ENCODE measurements at places on chromosomes 5 and 9.

- no peak overlapping the region for H3K27ac ChIP-seq
- H3K36me3 ChIP-seq: no peaks in the 10 kb centered on the region
- H3K27me3 ChIP-seq: no peaks in the 10 kb centered on the region
- H3K4me1 ChIP-seq: no peaks in the 10 kb centered on the region
Measured at GRCh38 chr9:133429214-133429613, 7.0 kb downstream of the ADAMTS13 start.

- no peak for DNase-seq
- no peaks in the 10 kb centered on the region for H3K27me3 ChIP-seq
- no peak overlapping the region for H3K4me3 ChIP-seq
Measured at GRCh38 chr5:175246242-175246888, 197.6 kb downstream of the DRD1 start.

GRCh38 chr5:69528035-69528434 lies 32.0 kb upstream of the GTF2H2C start:
- no peak overlapping the region for H3K4me3 ChIP-seq
- no peaks in the 10 kb centered on the region for H3K27me3 ChIP-seq
- no peaks in the 10 kb centered on the region for H3K36me3 ChIP-seq
- H3K4me1 ChIP-seq: no peaks in the 10 kb centered on the region
- peak; percentile 57 for DNase-seq

- DNase-seq: no peak
- H3K4me3 ChIP-seq: no peak overlapping the region
- no peaks in the 10 kb centered on the region for H3K36me3 ChIP-seq
- H3K27me3 ChIP-seq: no peaks in the 10 kb centered on the region
Measured at GRCh38 chr9:134723037-134723436, 81.4 kb downstream of the COL5A1 start.

GRCh38 chr5:142421228-142421617 lies 96.4 kb upstream of the SPRY4 start:
- H3K36me3 ChIP-seq: no peaks in the 10 kb centered on the region

GRCh38 chr9:36997414-36997813 lies 36.7 kb downstream of the PAX5 start:
- DNase-seq: no peak
- no peak overlapping the region for H3K27ac ChIP-seq
- H3K36me3 ChIP-seq: no peaks in the 10 kb centered on the region
- H3K4me3 ChIP-seq: no peak overlapping the region

GRCh38 chr5:80607832-80608231 lies 37.8 kb upstream of the ANKRD34B start:
- H3K27ac ChIP-seq: no peak overlapping the region
- no peak overlapping the region for H3K4me3 ChIP-seq
- H3K36me3 ChIP-seq: no peaks in the 10 kb centered on the region
- H3K4me1 ChIP-seq: no peaks in the 10 kb centered on the region
- no peaks in the 10 kb centered on the region for H3K27me3 ChIP-seq

DNA sequence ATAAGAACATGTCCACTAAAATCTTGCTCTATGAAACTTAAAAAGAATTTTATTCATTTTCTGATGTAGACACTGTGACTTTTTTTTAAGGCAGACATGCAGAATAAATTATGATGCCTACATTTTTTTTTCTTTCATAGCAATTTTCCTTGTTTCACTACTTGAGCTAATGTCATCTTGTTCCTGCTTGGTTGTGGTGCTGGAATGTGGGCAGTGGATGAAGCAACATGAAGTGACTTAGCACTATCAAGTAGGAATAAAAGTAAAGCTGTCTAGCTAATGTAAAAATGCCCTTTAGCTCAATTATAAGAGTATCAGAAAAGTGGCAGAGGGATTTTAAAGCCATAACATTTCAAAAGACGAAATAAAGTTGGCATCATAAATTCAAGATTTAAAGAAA lies 191.0 kb downstream of the ADAMTS6 start:
- DNase-seq: no peak
- H3K4me1 ChIP-seq: no peaks in the 10 kb centered on the region
- H3K27ac ChIP-seq: no peak overlapping the region

DNA sequence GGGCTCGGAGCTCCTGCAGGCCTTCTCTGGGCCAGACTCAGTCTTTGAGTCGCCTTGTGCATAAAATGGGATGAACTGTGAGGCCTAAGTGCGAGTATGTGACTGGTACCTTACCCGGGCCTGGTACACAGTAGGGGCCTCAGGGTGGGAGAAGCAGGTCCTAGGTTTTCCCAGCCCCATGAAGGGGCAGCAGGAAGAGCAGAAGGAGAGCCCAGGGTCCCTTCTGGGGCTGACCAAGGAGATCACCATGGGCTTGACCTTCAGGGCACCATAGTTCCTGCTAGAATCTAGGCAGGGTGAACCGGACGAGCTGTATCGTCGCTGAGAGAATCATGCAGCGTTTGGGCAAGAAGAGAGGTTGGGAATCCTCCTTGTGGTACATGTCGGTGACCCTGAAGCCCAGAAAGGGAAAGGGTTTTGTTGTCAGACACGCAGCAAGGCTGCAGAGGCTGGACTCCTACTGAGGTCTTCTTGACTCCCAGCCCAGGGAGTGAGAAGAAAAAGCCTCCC lies 373 bp upstream of the PHYKPL start:
- peak overlapping the region; percentile 96 for H3K27ac ChIP-seq
- H3K4me1 ChIP-seq: no peaks in the 10 kb centered on the region
- H3K36me3 ChIP-seq: peaks cover 21% of the 10 kb centered on the region
- H3K4me3 ChIP-seq: peak overlapping the region; percentile 82
- H3K27me3 ChIP-seq: no peaks in the 10 kb centered on the region
- peak; percentile 40 for DNase-seq

DNA sequence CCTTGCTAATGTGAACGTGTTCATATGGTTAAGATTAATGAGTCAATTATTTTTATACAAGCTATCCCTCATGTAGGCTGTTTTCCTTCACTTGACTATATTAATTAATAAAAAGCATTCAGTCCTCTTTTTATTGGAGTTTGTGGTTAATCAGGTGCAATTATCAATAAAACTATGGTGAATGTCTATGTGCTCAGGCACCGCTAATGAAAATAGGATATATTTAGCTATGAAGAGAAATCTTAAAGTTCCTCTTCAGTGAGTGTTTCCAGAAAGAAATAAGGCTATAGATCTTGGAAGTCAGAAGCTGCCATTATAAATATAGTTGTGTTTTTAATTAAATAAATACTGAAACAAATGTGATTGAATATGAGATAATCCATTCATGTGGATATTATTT lies 422.1 kb downstream of the DMAC1 start:
- H3K27me3 ChIP-seq: no peaks in the 10 kb centered on the region
- H3K36me3 ChIP-seq: no peaks in the 10 kb centered on the region
- no peak overlapping the region for H3K4me3 ChIP-seq
- no peaks in the 10 kb centered on the region for H3K4me1 ChIP-seq
- DNase-seq: no peak

DNA sequence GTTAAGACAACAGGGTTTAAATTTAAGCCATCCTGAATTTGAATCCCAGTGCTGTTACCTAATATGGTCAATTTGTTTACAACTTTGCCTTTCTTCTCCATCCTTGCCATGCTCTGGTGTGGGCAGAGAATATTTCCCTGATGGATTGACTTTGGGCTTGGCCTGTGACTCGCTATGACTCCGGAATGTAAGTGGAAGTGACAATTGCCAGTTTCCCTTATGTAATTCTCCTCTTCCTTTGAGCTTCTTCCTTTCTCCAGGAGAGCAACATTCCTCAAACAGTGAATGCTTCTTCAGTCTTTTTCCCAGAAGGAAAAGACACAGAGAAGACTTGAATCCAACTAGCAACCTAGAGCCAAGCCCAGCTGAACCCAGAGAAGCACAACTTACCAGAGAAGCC lies 159.1 kb downstream of the LURAP1L start:
- H3K27me3 ChIP-seq: no peaks in the 10 kb centered on the region
- no peaks in the 10 kb centered on the region for H3K4me1 ChIP-seq
- no peaks in the 10 kb centered on the region for H3K36me3 ChIP-seq
- DNase-seq: no peak

- no peaks in the 10 kb centered on the region for H3K36me3 ChIP-seq
- DNase-seq: no peak
- H3K4me1 ChIP-seq: no peaks in the 10 kb centered on the region
Measured at GRCh38 chr9:72557549-72557948, 36.1 kb downstream of the TMC1 start.

- no peaks in the 10 kb centered on the region for H3K36me3 ChIP-seq
- H3K27me3 ChIP-seq: no peaks in the 10 kb centered on the region
- H3K27ac ChIP-seq: no peak overlapping the region
- no peaks in the 10 kb centered on the region for H3K4me1 ChIP-seq
Measured at GRCh38 chr5:42235837-42236236, 187.4 kb upstream of the GHR start.

- H3K36me3 ChIP-seq: no peaks in the 10 kb centered on the region
- no peak overlapping the region for H3K4me3 ChIP-seq
- no peak overlapping the region for H3K27ac ChIP-seq
- no peak for DNase-seq
Measured at GRCh38 chr5:168867241-168867640, 288.1 kb upstream of the PANK3 start.

DNA sequence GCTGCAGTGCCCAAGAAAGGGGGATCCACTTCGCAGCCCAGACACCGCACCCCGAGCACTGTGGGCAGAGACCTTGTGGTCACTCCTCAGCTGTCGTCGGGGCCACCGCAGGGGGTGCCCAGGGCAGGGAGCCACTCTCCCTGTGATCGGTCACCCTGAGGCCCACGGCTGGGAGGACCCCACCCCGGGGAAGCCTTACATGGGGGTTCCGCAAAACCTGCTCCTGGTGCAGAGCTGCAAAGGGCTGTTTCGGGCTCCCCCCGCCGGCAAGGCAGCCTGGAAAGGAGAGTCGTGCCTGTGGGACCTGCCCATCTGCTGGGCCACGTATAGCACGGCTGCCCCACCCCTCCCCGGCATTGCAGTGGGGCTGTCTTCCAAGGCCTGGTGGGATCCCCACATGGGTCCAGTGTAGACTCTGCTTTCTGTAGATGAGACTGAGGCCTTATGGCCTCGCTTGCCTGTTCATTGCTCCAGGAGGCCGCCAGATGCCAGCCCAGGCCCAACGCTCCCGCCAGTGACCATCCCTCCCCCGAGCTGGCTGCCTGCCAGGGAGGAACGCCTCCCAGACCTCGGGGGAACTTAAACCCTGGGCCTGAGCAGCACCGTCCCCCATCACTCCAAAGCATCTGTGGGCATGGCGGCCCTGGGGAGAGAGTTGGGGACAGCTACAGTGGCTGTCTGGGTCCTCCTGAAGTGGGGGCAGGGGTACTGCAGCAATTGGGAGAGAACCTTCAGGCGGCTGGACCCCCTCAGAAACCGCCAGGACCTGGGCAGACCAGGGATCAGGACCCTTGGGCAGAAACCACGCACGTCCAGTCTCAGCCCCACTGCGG lies 1.6 kb upstream of the DNLZ start:
- no peaks in the 10 kb centered on the region for H3K4me1 ChIP-seq
- no peaks in the 10 kb centered on the region for H3K27me3 ChIP-seq
- DNase-seq: no peak
- no peak overlapping the region for H3K27ac ChIP-seq
- no peak overlapping the region for H3K4me3 ChIP-seq

- no peaks in the 10 kb centered on the region for H3K27me3 ChIP-seq
- H3K27ac ChIP-seq: no peak overlapping the region
- DNase-seq: no peak
- no peak overlapping the region for H3K4me3 ChIP-seq
- no peaks in the 10 kb centered on the region for H3K4me1 ChIP-seq
Measured at GRCh38 chr5:83551821-83552220, 80.3 kb downstream of the VCAN start.

DNA sequence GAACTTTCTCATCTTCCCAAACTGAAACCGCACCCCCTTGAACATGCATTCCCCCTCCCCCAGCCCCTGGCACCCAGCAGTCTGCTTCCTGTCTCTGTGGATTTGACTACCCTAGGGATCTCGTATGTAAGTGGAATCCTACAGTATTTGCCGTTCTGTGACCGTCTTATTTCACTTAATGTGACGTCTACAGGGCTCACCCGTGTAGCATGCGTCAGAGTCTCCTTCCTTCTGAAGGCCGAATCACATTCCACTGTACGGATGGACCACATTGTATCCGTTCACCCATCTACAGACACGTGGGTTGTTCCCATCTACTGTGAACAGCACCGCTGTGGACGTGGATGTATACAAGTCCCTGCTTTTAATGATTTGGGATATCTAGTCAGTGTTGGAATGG lies 4.5 kb downstream of the PRRX2 start:
- no peaks in the 10 kb centered on the region for H3K27me3 ChIP-seq
- no peak overlapping the region for H3K27ac ChIP-seq
- H3K4me3 ChIP-seq: no peak overlapping the region

GRCh38 chr9:136675477-136676296 lies 11.6 kb downstream of the AGPAT2 start:
- H3K4me3 ChIP-seq: no peak overlapping the region
- H3K4me1 ChIP-seq: peaks cover 21% of the 10 kb centered on the region
- H3K27me3 ChIP-seq: no peaks in the 10 kb centered on the region
- no peak overlapping the region for H3K27ac ChIP-seq
- DNase-seq: no peak
- no peaks in the 10 kb centered on the region for H3K36me3 ChIP-seq

DNA sequence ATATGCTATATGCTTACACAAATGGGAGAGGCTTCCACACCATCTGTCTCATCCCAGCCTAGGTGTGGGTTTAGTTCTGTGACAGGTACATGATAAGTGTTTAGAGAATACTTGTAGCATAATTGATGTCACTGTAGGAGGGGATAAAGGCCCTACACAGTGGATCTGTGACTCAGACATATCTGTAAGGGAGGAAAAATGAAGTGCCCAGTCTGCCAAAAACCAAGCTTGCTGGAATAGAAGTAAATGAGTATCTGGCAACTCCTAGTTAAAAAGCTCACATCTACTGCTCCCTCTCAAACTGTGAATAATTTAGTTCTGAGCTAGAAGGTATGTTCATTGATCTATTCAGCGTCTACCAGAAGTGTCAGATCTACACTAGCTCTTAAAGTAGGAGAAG lies 38.9 kb upstream of the FAM174A start:
- H3K36me3 ChIP-seq: no peaks in the 10 kb centered on the region
- H3K4me3 ChIP-seq: no peak overlapping the region
- H3K27ac ChIP-seq: no peak overlapping the region
- DNase-seq: no peak

GRCh38 chr9:137169896-137170358 lies at the start of gene LRRC26:
Gene LRRC26 (minus strand): TSS chr9:137170051. CDS start chr9:137169943, 108 bp downstream.
- no peaks in the 10 kb centered on the region for H3K36me3 ChIP-seq
- DNase-seq: no peak
- no peak within 1 kb of the TSS for H3K27ac ChIP-seq
- H3K4me1 ChIP-seq: peaks cover 12% of the 10 kb centered on the region

- peaks cover 26% of the 10 kb centered on the region for H3K4me1 ChIP-seq
- DNase-seq: no peak
- H3K4me3 ChIP-seq: no peak overlapping the region
- no peak overlapping the region for H3K27ac ChIP-seq
Measured at GRCh38 chr9:33293782-33294181, 3.5 kb downstream of the NFX1 start.

DNA sequence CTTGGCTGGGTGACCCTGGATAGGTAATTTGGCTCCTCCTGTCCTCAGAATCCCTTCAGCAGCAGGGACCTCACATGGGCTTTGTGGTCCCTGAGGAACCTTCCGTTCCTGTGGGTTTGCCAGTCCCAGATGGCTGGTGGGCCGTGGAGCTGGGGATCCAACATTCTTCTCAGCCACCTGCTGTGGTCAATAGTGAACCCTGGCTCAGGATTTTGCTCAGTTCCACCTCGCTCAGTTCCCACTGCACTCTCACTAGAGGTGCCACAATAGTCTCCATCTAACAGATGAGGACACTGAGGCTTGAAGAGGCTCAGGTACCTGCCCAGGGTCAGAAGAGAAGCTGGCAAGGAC lies 17.1 kb upstream of the SPOUT1 start:
- no peak overlapping the region for H3K4me3 ChIP-seq
- no peaks in the 10 kb centered on the region for H3K27me3 ChIP-seq
- no peaks in the 10 kb centered on the region for H3K4me1 ChIP-seq
- no peak overlapping the region for H3K27ac ChIP-seq

All from kidney (tissue), 22 donors.